ENCODE measurements at places on chromosomes 6 and 20.

- DNase-seq: no peak
Measured at GRCh38 chr6:89542866-89543265, 95.7 kb downstream of the LYRM2 start.

DNA sequence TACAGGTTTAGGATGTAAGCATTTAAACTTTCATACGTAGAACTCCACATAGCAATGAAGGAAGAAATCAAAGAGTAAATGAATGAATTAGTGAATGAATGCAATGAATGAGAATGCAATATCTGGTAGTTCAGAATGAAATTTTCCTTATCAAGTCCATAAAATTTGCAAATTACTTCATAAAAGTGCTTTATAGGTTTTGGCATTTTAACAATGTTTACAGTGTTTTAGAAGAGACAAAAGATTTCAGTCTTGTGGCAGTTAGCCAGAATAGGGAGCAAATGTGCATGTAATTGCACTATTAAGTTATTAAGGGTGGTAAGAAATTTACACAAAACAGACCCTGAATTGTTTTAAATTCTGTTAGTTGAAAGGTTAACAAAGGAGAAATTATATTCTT lies 739.4 kb upstream of the FLRT3 start:
- no peak for DNase-seq

DNA sequence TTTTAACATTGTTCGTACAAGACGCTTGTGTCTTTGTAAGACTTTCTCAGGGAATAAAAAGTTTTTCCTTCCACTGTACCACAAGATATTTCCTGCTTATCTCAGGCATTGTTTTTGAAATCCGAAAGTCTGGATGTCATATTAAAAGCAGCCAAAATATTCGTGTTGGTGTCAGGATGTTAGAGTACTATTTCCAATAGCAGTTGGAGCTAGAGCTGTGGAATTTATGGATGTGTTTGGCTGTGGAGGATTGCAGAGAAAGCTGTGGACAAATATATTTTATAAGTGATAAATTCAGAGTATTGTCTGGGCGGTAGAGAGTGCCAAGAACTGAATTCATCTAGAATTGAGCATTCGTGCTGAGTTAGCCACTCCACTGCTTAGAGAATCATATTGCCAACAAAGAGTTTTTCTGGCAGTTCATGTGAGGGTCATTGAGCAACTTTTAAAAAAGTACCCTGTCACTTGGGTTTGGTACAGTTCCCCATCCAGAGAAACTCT lies 57.7 kb downstream of the ZDHHC14 start:
- DNase-seq: no peak

GRCh38 chr6:3331971-3332370 lies 73.2 kb downstream of the PSMG4 start:
- DNase-seq: no peak

DNA sequence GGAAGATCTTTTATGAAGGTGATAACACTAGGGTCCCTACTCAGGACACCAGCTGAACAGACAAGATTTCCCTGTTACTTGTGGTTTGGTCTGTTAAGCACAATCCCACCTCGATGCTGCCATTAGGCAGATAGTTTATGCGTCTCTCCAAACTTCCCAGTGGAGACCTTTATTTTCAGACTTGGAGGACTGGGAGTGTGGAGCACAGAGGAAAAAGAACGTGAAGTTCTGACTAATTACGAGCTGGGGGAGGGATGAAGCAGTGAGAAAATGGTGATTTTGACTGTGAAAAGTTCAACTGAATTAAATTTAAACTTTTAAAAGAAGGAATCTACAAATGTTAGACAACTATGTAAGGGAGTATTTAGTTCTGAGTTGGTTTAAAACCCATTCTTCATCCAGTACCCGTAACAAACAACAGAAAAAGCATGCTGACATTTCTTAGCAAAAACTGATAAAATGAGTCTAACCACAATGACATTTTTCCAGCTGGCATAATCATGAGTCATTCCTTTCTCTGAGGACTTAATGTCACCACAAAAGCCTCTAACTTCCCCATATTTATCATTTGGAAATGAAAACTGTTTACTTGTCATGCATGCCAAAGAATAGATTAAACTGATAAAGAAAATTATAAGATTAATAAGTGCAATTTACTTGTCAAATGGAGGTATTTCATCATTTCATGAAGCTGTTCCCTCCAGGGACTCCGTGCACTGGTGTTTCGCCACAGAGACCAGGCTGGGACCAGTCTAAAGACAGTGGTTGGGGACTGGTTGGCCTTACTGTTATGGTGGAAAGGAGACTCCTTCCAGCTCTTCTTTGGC lies 113.3 kb upstream of the SSTR4 start:
- DNase-seq: no peak

DNA sequence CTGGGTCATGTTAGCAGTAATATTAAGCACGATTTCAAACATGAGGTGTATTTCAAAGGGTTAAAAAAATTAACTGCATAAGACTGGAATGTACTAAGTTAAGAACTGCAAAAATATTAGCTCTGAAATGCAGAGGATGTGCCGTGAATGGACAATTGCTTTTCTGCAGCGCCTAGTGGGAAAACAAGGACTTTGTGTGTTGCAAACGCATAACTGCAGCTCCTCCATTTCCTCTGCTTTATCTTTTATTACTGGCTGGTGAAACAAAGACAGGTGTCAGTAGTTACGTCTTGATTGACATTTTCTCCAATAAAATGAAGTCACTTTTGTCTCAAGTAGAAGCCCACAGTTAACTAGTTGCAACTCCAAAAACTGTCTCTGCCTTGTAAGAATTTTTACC lies 1.7 kb downstream of the PDE7B start:
- no peak for DNase-seq

DNA sequence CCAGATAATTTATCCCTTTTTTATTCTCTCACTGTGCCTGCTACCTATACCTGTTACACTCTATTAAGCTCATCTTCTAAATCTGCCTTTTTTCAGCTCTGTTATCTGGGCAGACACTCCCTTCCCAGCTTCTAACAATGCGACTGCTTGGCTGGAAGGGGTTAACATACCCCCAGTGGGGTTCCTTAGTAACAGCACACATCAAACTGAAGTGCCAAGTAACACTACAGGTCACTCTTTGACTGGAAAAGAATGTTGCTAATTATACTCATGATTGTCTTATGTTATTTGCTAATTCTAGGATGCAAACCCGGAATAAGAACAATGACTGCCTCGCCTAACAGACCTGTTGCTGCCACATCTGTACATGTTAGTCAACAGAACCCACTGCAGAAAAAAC lies 203.5 kb downstream of the EPM2A start:
- no peak for DNase-seq

- DNase-seq: no peak
Measured at GRCh38 chr6:40583709-40584108, 3.5 kb downstream of the LRFN2 start.

DNA sequence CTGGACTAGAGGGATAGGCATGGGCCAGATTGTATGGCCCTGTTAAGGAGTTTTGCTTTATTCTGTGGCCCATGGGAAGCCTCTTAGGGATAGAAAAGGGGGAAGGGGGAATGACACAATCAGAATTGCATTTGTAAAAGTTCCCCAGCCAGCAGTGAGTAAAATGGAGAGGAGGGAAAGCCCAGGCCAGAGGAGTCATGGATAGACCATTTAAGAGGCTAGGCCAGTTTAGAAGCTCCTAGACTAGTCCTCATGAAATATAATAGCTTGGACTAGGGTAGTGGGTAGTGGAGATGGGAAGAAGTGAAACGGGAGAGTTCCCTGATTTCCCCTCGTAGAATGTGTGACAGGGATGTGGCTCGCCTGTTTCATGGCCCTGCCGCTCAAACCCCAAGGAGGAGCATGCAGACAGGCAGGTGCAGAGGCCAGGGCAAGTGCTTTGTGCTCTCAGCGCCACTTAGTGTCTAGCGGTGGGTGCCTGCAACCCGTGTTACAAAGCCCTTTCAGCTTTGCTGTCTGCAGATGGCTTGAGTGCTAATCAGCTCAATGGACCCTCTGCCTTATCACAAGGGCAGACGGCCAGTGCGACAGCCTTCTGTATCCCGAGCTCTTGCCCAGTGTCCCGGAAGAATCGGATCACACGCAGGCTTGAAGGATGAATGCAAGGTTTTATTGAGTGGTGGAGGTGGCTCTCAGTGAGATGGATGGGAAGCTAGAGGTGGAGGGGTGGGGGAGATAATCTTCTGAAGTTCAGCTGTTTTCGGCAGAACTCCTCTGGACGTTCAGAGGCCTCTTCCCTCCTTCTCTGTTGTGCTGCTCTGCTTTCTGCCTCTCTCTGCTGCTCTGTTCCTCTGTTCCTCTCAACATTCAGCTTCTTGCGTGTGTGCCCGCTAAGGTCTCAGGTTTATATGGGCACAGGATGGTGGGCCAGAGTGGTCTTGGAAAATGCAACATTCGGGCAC lies 141.1 kb downstream of the CEP57L1 start:
- DNase-seq: no peak

- no peak for DNase-seq
Measured at GRCh38 chr6:156659822-156660198, 117.4 kb upstream of the ARID1B start.

GRCh38 chr20:25044261-25044560 lies 13.7 kb downstream of the ACSS1 start:
- DNase-seq: no peak

- no peak for DNase-seq
Measured at GRCh38 chr6:110412360-110412759, 3.0 kb downstream of the DDO start.
